ENCODE measurements at places on chromosomes 12 and 14. TPM values are rescaled to one million over a fixed set of nuclear protein-coding genes. Genes with fewer than 3 reads are reported as not detected.

Gene HHIPL1
- under 0.01 TPM for total RNA-seq

Gene CLMN
- 54.7 TPM for total RNA-seq

Gene IRAK4
- total RNA-seq, result 17.5 TPM

DNA sequence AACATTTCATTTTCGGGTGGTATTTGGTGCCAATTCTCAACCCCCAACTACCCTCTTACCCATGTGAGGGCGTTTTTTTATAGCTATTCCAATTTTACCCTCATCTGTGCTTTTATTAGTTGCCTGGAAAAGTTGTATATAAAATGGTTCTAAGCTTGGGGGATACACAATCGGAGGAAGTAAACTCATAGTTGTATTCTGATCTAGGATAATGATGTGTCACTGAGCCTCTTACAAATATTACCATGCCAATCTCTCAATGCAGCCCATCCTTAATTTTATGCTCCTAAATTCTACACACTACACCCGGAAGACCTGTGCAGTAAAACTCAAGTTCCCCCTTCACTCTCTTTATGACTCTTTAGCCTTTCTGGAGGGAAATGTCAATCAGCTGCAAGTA lies 1206.5 kb upstream of the FLRT2 start:
- no peaks in the 10 kb centered on the region for H3K36me3 ChIP-seq
- H3K4me1 ChIP-seq, result no peaks in the 10 kb centered on the region
- no peak for DNase-seq
- no peak overlapping the region for H3K27ac ChIP-seq

DNA sequence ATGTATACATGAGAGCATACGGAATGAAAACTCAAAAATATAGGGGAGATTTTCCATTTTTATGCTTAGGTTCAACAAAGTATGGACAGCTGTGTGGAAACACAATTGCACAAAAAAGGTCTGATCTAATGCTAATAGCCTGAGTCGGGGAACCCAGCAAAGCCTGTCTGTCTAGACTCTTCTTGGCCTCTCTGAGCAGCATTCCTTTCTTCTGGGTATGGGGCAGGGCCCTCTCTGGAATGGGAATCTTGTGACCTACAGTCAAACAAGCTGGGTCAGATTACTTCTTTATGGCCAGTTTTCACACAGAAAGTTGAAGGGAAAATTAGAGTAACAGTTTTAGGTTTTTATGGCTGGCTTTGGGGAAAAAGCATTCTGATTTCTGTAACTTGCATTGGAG lies 534.0 kb upstream of the LMO3 start:
- DNase-seq, result no peak
- no peaks in the 10 kb centered on the region for H3K27me3 ChIP-seq
- no peaks in the 10 kb centered on the region for H3K4me1 ChIP-seq
- no peak overlapping the region for H3K4me3 ChIP-seq
- no peak overlapping the region for H3K27ac ChIP-seq

All from body of pancreas (tissue), 4 donors.